ENCODE measurements at places on chromosomes 4 and X.

DNA sequence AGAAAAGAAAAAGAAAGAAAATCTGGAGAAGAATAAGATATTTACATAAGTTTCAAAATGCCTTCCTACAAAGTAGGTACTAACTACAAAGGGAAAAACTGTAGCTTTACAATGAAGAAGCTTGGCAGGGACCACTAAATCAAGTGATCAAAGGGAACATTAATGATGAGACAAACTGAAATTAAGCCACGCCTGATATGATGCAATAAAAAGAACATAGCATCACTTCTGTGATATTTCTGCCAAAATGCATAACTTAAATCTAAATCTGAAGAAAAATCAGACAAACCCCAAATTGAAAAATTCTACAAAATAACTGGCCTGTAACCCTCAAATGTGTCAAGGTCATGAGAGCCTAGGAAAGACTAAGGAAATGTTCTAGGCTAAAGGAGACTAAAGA is 8.9 kb upstream of the DCLK2 start:
- DNase-seq: no peak

GRCh38 chr4:126306152-126306869 is 991.6 kb downstream of the FAT4 start:
- no peak for DNase-seq

GRCh38 chrX:126770179-126770578 is 49.4 kb upstream of the PRR32 start:
- DNase-seq: no peak

GRCh38 chrX:136525738-136526606 is 6.0 kb upstream of the VGLL1 start:
- DNase-seq: no peak

DNA sequence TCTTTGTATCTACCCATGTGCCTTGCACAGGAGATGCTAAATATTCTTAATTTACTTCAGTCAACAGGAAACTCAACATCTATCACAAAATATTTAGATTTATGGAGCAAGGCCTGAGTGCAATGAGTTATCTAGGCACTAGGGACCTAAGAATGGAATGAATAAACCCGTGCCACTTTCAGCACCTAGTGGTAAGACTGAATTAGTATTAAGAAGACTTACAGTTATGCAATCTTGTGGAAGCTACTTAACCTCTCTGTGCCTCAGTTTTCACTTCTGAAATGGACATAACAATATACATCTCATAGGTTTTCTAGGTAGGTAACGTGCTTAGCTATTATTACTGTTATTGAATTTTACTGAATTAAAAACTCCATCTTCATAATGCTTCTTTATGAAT is 144.6 kb upstream of the MAP3K15 start:
- no peak for DNase-seq

GRCh38 chr4:16655111-16655510 is 243.3 kb downstream of the LDB2 start:
- no peak for DNase-seq

DNA sequence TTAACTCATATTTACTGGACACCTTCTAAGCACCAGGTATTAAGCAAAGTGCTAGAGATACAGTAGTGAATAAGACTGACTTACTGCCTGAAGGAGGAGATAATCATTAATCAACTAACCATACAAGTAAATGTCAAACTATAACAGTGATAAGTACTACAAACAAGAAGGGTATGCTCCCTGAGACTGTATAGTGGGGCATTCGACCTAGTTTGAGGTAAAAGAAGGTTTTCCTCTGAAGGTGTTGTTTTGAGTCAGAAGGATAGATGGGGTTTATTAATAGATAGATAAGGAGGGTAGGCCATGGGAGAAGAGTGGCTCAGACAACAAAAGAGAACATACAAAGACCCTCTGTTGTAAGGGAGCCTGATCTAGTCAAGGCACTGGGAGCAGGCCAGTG is 105.4 kb downstream of the DDIT4L start:
- DNase-seq: no peak

DNA sequence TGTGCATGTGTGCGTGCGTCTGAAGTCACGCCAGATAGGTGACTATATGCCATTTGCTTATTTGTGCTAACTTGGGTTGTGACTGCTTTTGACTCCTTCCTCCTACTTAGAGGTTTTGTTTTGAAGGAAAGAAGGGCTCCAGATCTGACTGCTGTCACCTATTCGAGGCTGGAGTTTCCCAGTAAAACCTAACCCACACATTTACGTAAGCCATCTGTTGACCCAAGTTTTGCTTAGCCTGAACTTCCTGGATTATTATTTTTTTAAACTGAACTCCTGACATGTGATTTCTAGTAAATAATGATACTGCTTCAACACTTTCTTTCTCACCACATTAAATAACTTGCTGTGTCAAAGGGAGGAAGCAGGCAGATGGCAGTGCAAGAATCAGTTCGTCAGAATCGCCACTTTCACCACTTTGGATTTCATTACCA is 41.5 kb downstream of the DTHD1 start:
- peak; percentile 81 for DNase-seq

GRCh38 chr4:151946718-151947117 is 185.9 kb upstream of the GATB start:
- DNase-seq: no peak

GRCh38 chr4:172995161-172995560 is 173.4 kb upstream of the GALNT7 start:
- no peak for DNase-seq

DNA sequence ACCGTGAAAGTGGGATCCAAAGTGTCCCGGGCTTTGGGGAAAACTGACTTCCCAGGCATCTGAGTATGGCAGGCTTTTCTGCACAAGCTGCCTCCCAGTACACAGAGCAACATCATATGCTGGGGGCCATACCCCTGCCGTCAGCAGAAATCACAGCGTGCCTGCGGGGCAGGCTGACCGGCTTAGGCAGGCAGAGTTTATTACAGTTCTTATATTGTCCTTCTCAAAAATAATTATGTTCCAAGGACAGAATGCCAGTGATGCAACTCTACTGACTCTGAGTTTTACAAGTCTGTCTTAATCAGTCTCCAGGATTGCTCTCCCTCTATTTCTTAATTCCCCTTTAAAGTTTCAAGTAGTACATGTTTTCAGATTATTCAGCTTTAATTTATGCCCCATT is 37.0 kb downstream of the IL21 start:
- DNase-seq: no peak

DNA sequence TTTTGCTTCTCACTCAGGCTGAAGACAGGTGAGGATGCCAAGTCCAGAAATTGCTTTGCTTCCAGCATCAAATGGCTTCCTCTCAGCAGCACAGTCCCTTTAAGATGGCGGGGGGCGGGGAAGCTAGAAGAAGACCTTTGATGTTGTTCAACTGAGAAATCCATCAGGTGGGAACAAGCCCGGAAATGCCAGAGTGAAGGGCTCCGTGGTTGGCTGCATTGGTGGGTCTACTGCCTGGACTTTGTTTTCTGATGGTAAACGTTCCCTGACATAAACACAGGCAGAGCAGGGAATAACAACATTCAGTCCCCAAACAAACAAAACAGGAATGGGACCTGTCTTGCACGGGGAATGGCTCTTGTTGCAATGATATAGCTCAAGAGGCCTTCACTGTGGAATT is 37.3 kb downstream of the APLN start:
- no peak for DNase-seq

GRCh38 chrX:13090339-13091110 is 46.1 kb upstream of the FAM9C start:
- peak; percentile 39 for DNase-seq

GRCh38 chr4:76607266-76607799 is 172.3 kb downstream of the SHROOM3 start:
- DNase-seq: no peak

GRCh38 chr4:122212880-122213279 is 60.7 kb downstream of the BLTP1 start:
- no peak for DNase-seq

DNA sequence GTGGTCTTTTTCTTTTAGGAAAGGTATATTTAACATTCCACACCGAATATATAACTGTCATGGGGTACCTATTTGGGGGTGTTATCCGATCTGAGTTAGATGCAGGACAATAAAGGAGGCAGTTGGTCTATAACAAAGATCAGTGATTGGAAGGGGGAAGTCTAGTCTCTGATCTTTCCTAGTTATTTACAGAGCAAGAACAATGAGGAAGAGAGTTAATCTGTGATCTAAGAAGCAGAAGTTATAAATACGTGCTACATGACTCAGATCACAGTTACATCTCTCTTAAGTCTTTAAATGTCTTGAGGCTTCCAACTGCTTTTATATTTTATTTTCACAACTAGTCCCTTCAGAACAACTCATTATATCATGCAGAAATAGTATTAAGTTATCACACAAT is 33.2 kb upstream of the ARMCX4 start:
- no peak for DNase-seq

DNA sequence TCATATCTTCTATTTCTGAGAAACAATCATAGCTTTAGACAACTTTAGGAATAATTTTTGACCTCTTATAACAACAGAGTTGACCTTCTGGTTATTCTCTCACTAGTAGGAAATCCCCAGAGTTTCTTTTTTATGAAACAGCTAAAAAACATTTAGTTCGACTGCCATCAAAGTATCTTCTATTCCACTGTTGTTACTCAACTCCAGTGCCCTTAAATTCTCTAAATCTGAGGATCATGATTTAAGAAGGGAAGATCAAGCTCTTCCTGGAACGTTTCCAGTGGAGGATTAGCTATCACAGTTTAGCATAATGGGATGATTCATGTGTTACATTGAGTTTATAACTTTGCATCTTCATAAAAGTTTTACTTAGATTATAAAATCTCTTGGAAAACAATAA is 134.9 kb upstream of the VEGFC start:
- no peak for DNase-seq

GRCh38 chrX:124518885-124519284 is 172.5 kb downstream of the SH2D1A start:
- no peak for DNase-seq

GRCh38 chrX:53594354-53594753 is 92.2 kb downstream of the HUWE1 start:
- no peak for DNase-seq

- no peak for DNase-seq
These were observed 16.4 kb upstream of the EIF4E start for GRCh38 chr4:98945297-98945850.

- DNase-seq: no peak
These were observed 397.9 kb downstream of the PPP3CA start for GRCh38 chr4:100949350-100949935.

- DNase-seq: peak; percentile 9
These were observed 1.6 kb upstream of the WWC2 start for GRCh38 chr4:183097231-183098018.

GRCh38 chr4:24260133-24260715 is 324.1 kb downstream of the DHX15 start:
- DNase-seq: no peak

DNA sequence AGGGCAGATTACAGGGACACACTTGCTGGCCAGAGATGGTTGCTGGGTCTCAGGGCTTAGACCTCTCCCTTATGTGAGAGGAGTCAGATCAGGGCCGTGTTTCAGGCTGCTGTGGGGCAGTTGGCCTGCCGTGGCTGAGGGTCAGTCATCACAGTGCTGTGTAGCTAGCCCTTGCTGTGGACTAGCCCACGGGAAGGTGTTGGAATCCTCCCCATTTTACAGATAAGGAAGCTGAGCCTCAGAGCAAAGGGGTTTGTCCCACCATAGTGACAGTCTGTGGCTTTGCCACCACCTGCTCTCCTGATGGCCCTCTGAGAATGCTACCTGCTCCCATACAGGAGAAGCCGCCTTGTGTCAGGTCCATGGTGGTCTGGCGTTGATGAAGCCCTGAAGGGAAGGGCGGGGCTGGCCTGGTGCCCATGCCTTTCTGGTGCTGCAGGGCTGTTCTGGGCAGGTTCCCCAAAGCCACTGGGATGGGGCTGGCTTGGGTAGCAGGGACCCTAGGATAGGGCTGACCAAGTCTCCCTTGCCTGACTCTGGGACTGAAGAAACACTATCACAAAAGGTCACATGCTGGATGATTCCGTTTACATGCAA is 2.4 kb upstream of the FAM53A start:
- DNase-seq: no peak

GRCh38 chrX:119101168-119101567 is 26.4 kb downstream of the KIAA1210 start:
- DNase-seq: no peak

DNA sequence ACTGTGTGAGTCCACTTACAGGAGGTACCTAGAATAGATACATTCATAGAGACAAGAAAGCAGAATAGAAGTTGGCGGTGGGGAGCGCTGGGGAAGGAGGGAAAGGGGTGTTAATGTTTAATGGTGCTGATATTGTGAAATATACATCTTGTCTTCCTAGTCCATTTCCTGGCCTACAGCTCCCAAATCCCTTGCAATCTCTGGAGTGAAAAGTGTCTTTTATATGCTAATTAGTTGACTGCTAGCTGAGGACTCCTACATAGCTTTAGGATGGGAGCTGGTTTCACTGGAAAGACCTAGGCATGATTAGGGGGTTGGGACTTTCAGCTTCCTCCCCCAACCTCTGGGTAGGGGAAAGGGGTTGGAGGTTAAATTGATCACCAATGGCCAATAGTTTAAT is 36.0 kb downstream of the FUNDC1 start:
- no peak for DNase-seq

DNA sequence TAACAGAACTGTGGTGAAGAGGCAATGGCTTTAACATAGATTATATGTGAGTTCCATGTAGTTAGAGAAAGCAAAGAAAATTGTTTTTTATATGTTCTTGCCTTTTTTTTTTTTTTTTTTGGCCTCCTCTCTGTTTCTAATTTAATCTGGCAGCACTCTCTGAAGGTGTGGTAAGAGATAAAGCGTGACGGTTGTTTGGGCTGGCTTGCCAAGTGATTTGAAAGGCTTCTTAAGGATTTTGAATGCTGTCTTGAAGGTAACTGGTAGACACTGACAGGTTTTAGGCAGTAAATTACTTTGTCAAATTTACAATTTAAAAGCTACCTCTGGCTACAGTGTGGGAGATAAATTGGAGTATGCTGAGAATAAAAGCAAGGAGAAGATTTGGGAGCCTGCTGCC is 269.3 kb upstream of the HS3ST1 start:
- no peak for DNase-seq

GRCh38 chr4:21134994-21135393 is 434.7 kb downstream of the PACRGL start:
- peak; percentile 41 for DNase-seq

GRCh38 chrX:11304829-11305228 is 11.6 kb downstream of the AMELX start:
- no peak for DNase-seq

DNA sequence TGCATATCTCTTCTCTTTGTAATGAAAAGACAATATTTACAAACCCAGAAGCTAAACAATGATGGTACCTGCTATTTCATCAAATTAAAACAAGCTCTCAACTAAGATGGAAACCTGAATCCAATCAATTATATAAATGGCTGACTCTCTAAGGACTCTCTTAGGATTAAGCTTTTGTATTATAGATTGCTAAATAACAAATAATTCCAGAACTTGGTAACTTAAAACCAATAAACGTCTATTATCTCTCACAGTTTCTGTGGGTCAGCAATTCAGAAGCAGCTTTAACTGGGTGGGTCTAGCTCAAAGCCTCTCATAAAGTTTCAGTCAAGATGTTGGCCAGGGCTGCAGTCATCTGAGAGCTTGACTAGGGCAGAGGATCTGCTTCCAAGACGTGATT is 12.4 kb downstream of the PHKA2 start:
- DNase-seq: no peak
